ENCODE measurements at places on chromosomes 3 and 15. TPM values are rescaled to one million over a fixed set of nuclear protein-coding genes. Genes with fewer than 3 reads are reported as not detected.

The DCP1A gene
- total RNA-seq, result 41.2 TPM

The FBXW12 gene
- total RNA-seq, result not detected

The CFAP44 gene
- total RNA-seq, result 16.8 TPM

The PLA2G4D gene
- total RNA-seq, result not detected

The DHFR2 gene
- 4.6 TPM for total RNA-seq

DNA sequence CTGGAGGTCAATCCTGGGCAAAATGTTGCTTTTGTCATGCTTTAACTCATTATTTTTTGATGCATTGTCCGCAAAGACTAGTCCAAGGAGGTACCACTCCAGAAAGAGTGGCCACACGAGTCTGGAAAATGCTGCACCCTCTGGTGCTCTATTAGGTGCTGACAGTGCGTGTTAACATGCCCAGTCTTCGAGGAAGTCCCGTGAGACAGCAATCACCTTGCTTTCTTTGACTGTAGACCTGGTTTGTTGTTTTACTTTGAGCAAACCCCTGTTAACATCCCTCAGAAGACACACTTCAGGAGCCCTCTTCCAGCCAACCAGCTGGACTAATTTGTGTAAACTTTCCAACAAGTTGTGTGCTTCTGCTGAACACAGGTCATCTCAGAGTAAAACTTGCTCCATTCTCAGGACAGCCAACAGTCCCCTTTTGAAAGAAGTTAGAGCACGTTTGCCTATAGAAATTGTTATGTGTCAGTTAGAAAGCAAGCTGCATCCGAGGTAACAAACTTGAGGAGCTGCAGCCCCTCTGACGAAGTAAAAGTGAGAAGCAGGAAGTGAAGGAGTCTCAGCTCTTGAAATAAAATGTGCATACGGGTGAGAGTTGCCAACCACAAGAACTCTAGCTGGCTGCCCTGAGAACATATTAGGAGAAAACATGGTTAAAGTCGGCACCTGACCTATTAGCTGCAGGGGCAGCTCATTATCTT lies 205.0 kb downstream of the LPP start:
- DNase-seq, result peak; percentile 55

- no peak for DNase-seq
These were observed 9.9 kb downstream of the TRAK1 start for GRCh38 chr3:42101048-42101447.

DNA sequence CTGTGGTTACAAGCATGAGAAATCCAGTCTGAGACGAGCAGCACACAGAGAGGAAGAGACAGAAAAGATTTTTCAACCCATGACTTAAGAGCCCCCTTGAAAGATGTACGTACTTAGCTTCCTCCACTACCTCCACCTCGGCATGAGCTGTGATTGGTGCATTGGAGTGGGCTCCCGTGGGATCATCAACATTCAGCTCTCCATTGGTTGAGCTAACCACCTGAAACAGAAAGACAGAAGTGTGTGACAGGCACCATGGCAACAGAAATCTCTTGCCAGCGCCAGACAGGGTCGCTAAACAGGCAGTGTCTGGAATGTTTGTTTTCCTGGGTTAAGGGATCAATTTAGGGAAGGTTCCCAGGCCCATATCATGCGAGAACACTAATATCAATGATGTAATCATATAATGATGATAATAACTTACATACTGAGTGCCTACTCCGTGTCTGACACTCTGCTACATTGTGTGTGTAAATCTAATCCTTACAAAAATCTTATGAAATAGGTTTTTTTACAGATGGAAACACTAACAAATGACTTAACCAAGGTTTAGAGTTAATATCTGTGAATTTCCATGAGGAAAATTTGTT lies 17.5 kb upstream of the PPIB start:
- no peak for DNase-seq

GRCh38 chr3:10285272-10286132 lies 7.2 kb downstream of the GHRL start:
- DNase-seq, result no peak

- no peak for DNase-seq
These were observed 484.0 kb upstream of the TGFBR2 start for GRCh38 chr3:30122359-30122758.

GRCh38 chr3:34077417-34078195 lies 279.2 kb downstream of the PDCD6IP start:
- no peak for DNase-seq

- no peak for DNase-seq
These were observed 70.7 kb downstream of the GLB1 start for GRCh38 chr3:33026267-33026666.

DNA sequence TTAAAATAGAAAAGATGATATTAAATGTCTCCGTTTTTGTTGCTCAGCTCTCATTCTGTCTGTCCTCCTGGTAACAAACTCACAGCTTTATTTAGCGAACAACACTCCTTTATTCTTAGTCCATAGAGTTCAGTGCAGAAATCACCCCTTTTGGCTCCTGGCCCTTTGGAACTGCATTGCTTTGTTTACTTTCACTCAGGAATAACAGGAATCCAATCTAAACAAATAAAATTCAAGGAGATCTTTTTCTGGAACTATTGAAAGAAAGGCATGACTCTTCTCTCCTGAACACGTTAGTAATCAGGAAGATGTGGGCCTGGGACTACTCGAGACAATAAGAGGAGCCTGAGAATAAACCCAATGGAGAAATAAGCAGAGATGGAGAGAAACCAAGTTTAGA lies 409.2 kb downstream of the DIPK2A start:
- DNase-seq, result no peak

DNA sequence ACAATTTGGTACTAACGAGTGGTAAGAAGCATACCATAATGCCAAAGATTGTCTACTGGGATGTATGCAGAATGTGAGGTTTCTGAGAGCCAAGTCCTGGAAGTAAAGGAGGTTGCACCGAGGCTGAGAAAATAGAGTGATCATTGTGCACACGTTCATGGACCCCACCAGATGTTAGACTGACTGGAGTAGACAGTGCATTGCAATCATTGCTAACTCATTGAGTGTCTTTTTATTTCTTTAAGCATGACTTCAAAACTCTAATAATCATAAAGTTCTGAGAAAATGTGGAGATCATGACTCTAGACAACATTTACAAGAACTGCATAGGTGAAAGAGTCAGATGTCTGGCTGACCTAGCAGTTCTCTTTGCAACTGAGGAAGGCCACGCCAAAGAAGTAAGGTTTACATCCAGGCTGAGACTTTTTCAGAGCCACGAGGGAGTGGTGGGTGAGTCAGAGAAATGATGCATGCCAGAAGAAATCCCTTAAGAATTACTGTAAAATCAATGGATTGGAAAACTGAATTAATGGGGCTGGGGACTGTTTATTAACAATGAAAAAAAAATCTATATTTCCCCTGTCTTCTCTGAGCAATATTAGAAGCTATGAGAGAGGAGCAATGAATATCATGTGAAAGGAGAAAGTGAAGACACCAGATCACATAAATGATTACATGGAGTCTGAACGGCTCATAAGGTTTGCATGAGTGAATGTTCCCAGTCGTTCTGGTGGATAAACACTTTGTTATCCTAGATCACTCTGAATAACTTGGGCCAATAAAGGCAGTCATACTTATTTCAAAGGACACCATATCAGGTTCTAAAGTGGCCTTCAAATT lies 76.0 kb upstream of the SLC25A26 start:
- DNase-seq, result no peak

GRCh38 chr15:40465939-40466338 lies 4.8 kb upstream of the CHST14 start:
- DNase-seq, result no peak

Measured in T-cell (primary cell).